ENCODE measurements at places on chromosomes 5 and 9. TPM values are rescaled to one million over a fixed set of nuclear protein-coding genes. Genes with fewer than 3 reads are reported as not detected.

Gene VAV2
- polyA plus RNA-seq = 0.26 TPM

Gene PCDHA9
- not detected for polyA plus RNA-seq

Gene RANBP6
- 20.4 TPM for polyA plus RNA-seq

Gene ARHGEF37
- not detected for polyA plus RNA-seq

Gene KIF27
- 2.1 TPM for polyA plus RNA-seq

Gene ANKRD31
- polyA plus RNA-seq = not detected

Gene DAB2IP
- polyA plus RNA-seq = not detected

Gene GRM6
- polyA plus RNA-seq = not detected

Gene PIP5K1B
- 0.25 TPM for polyA plus RNA-seq

Gene PCDHGB5
- polyA plus RNA-seq = not detected

Gene RNF180
- polyA plus RNA-seq = not detected

Gene PCA3
- not detected for polyA plus RNA-seq

Gene ISL1
- not detected for polyA plus RNA-seq

Gene CD180
- 0.25 TPM for polyA plus RNA-seq

Gene NUTM2G
- 0.08 TPM for polyA plus RNA-seq

Gene SLC25A2
- not detected for polyA plus RNA-seq

Gene DRD1
- not detected for polyA plus RNA-seq

Gene SPINK6
- not detected for polyA plus RNA-seq

Data from CD4-positive, alpha-beta memory T cell (primary cell).